Esophagus muscularis mucosa (tissue), 4 donors: ENCODE measurements at places on chromosomes 3 and 15.

GRCh38 chr3:53865732-53866499 lies 16.0 kb downstream of the ACTR8 start:
- no peak for DNase-seq

DNA sequence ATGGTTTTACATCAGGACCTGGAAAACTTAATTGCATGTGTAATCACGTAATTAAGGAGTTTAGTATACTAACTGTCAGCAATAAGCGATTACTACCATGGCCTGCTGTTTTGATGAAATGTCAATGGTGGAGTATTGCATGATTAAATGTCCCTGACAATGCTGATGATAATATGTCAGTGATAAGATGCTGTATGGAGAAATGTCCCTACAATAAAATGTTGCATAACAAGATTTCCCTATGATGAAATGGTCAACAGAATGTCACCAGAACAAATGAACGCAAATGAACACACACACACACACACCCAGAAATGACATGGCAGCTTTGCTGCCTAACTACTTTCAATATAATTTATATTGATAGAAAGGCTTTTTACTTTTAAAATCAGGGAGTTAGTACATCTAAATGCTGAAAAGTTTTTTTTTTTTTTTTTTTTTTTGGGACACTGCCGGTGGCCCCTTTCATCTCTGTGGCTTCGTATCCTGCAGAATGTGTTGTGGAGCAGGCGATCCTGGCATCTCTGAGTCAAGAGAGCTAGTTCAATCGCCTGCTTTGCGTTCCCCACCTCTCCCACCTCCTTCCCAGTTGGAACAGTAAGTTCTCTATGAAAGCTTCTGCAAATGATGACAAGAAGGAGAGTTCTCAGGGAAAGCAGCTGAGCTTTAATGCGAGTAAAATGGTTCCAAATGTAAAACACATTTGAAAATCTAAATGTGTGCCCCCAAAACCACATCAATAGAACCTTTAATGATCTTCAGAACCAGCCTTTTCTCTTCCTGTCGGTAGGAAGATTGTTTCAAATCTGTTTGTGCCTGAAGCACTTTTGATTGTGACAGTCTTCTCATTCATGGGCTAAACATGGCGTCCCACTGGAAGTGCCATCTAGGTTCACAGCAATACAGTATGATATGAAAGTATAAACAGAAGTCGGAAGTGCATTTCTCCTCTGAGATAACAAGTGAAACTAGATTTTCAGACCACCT lies 170.1 kb upstream of the GBE1 start:
- DNase-seq: no peak

GRCh38 chr15:29538044-29538443 lies 268.4 kb upstream of the NSMCE3 start:
- DNase-seq: no peak

GRCh38 chr15:62698646-62699045 lies 343.9 kb upstream of the TPM1 start:
- DNase-seq: no peak

- no peak for DNase-seq
Observed at GRCh38 chr3:132536442-132537153, 60.5 kb upstream of the ACKR4 start.

DNA sequence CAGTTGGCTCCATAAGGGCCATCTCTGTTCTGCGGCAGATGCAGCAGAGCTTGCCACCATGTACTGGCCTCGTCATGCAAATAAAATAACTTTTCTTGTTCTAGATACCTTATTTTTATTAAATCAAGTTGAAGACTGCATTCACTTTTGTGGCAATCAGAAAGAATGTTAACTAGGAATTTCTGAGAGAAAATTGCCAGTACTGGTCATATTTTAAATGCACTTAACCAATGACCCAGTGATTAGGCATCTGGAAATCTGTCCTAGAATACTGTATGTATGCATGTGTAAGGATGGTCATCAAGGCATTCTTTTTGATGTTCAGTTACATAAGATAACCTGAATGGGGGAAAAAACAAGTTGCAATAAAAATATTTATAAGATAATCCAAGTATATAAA lies 34.2 kb upstream of the CSPG5 start:
- no peak for DNase-seq

DNA sequence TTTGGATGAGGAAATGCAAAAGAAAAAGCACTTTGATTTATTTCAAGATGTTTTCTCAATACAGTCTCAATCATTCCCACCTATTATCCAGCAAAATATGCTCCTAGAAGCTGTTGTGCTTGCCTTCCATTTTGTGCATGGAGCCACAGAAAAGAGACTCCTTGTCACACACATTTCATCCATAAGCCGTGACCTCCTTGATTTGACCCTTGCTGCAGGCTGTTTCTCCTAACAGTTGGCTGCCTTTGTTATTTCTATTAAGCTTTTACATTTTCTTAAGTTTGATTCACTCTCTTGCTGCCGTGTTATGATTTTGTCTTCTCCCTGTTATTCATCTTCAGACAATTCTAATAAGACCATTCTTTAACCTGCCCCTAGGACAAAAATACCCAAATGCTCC lies 124.2 kb upstream of the PLAAT1 start:
- DNase-seq: no peak

- no peak for DNase-seq
Observed at GRCh38 chr15:25346371-25346770, 92.5 kb downstream of the UBE3A start.
